ENCODE measurements at places on chromosomes 4 and X.

- DNase-seq: no peak
Observed at GRCh38 chrX:74419864-74420195, 1.5 kb upstream of the SLC16A2 start.

DNA sequence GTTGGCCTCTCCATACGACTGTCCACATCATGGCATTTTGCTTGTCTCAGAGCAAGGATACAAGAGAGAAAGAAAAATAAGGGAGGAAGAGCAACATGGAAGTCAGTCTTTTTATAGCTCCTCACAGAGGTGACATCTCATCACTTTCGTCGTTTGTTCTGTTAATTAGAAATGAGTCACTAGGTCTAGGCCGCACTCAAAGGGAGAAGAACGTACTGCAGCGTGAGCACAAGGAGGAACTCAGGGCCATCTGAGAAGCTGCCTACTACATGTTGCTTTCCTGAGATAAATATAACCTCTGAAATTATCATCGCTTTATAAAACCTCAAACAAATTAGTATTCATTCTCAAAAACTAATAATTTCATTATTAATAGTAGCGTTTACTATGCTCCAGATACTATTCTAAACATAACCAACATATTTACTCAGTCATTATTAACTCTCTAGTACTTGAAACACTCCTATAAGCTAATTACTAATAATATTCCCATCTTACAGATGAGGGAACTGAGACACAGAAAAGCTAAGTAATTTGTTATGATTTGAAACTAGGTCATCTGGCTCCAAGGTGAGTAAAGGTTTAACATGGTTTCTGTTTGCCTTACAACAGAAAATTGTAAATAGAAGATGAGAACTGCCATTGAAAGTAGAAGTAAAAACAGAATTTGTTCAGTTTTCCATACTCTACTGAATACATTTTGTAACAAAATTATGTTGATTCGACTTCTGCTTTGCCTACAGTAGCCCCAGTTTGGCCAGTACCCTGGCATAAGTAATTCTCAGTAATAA lies 213.2 kb upstream of the UGT8 start:
- no peak for DNase-seq

DNA sequence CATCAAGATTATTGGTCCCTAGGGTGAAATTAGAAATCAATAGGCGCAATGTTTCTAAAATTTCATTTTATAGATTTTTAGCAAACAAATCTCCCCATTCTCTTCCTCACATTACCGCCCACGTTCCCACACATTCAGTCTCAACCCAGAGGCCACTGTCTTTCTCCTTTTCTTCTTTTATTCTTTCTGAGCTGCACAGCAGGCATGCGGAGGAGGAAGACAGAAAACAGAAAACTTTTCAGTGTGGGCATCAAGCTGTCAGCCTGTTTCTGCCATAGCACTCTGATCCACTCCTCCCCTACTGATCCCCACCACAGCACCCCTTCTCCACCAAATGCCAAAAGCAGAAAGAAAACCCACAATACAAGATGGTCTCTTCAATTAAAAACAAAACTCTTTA lies 94.8 kb upstream of the ADAMTS3 start:
- DNase-seq: no peak

DNA sequence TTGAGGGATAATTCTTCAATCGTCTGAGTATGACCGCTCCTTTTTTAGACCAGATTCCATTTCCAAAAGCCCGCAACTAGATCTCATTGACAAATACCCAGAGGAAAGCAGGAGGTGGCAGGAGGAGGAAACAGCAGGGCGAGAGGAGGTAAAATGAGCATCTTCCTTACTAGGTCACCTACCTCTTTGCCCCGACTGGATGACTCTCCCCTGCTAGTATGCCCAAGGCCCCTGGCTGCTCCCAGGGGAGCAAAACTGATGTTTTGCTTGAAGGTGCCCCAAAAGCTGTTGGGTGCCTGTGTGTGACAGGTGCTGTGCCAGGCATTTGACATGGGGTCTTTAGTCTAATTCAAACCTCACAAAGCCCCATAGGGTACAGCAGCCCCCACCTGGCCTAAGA lies 48.9 kb downstream of the C4orf50 start:
- DNase-seq: no peak

- no peak for DNase-seq
Observed at GRCh38 chrX:111728096-111728495, 47.1 kb downstream of the ALG13 start.

All from activated CD8-positive, alpha-beta memory T cell treated with anti-CD3 and anti-CD28 coated beads for 1 hour (primary cell).